ENCODE measurements at places on chromosomes 1 and 21. TPM values are rescaled to one million over a fixed set of nuclear protein-coding genes. Genes with fewer than 3 reads are reported as not detected.

DNA sequence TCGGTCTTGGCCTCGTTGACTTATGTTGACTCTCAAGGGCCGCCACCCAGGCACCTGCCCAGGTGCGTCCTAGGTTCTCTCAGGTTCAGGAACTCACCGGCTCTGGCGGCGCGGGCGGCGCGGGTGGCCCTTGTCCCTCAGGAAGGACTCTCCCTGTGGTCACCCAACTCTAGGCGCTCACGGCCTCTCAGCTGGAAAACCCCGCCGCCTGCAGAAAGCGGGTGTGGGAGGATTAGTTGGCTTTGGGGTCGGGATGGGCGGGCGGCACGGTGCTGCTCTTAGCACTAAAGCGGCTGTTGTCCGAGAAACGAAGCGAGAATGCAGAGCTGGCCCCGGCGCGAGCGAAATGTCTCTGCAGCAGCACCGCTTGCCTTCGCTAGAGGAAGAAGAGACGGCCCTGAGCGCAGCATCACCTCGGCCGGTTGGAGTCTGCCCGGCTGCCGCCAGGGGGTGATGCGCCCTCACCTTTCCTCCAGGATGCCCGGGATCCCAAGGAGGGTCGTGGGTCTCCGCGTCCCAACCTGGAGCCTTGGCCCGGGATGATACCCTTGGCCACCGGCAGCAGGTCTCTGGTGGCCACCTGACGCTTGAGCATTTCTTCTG lies 8.1 kb upstream of the TADA1 start:
- no peak for DNase-seq

The LRRC71 gene
- total RNA-seq = not detected

DNA sequence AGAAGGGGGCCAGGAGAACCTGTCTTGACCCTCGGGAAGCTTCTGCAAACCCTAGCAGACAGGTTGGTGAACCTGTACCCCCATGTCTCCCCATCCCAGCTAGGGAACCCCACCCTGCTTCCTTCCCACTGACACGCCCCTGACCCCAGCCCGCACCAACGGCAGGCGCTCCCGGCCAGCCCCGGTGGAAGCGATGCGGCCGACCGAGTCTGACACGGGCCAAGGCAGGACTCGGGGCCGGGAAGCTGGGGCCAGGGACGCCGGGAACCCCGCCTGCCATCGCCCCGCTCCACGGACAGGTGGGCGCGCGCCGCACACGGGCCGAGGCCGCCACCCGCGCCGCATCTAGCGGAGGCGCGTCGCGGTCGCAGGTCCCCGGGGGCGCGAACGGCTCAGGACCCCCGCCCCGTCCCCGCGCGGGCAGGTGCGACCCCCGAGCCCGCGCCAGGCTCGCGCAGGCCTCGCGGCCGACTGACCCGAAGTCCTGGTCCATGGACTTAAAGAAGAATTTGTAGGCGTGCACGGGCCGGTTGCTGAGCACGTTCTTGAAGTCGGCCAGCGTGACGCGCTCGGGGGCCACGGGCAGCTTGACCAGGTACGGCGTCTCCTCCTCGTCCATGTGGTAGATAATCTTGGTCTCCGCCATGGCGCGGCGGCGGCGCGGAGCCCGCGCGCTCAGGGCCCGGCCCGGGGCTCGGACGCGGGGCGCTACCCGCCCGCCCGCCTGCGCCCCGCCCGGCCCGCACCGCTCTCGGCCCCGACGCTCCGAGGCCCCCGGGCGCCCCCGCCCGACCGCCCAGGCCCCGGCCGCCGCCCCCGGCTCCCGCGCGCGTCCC lies 580 bp downstream of the DVL1 start:
- DNase-seq = peak; percentile 80

GRCh38 chr1:114660238-114660637 lies 9.6 kb downstream of the DENND2C start:
- no peak for DNase-seq

The SPRR2G gene
- not detected for total RNA-seq

The ANXA9 gene
- total RNA-seq = not detected

DNA sequence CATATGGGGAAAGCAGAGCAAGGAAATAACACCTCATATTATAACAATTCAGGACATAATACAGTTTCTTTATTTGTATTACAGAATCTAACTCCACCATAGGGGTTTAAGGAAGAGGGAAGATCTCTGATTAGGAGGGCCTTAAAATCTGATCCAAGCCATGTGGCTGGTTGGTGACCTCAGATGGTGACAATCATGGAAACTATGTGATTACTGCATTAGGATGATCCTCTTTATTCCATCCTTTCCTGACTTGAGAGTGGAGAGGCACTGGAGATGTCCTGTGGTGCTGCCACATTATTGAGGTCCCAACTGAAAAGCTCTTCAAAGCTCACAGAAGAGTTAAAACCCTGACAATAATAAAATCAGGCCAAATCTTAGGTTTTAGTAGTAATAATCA lies 168.1 kb upstream of the BEND5 start:
- DNase-seq = no peak

DNA sequence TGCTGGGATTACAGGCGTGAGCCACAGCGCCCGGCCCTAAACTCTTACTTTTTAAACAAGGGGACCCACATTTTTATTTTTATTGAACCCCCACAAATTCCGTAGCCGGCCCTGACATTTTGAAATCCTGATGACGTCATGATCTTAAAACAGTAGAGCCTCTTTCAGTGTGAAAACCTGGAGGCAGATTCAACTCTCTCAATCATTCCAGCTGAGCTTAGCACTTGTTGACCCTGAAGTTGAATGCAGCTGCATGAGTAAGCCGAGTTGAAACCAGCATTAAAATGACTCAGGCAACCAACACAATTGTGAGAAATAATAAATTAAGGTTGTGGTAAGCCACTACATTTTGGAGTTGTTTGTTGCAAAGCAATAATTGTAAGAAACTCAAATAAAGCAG lies 93.9 kb upstream of the ADGRL4 start:
- DNase-seq = no peak

DNA sequence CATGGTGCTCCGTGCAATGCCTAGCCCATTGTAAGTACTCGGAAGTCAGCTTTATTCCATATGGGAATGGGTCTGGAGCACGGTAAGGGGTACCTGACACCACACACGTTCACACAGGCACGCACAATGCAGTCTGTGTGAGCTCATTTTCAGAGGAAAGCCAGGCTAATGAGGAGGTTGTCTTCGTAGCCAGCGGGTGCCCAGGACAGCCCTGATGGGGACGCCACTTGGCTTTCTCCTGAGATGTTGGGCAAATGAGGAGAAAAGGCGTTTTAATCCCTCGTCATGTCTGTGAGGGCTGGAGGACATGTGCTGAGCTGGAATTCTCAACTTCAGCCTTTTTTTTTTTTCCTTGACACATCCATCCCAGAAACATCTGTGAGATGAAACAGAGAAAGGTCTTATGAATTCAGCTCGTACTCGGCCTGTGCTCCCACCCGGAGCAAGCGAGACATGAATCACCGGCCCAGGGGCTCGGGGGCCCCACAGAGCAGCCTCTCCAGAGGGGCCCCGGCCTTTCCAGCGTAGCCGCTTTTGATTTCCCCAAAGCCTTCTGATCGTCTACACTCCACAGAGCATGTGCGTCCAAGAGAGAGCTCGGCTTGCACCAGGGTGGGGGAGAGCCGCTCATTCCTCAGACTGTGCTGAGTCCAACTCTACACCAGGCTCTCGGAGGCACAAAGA lies 125.1 kb downstream of the EPHB2 start:
- no peak for DNase-seq

The TNFRSF1B gene
- 19.0 TPM for total RNA-seq

DNA sequence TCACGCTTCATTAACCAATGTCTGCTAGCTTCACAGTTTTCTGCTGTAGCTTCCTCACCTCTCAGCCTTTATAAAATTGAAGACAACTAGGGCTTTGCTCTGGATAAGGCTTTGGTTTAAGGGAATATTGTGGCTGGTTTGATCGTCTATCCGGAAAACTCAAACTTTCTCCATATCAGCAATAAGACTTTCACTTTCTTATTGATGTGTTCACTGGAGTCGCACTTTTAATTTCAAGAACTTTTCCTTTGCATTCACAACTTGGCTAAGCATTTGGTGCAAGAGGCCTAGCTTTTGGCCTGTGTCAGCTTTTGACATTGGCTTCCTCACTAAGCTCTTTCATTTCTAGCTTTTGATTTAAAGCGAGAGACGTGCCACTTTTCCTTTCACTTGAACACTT lies 12.9 kb downstream of the COA6 start:
- DNase-seq = no peak

The SYNC gene
- 24.7 TPM for total RNA-seq

DNA sequence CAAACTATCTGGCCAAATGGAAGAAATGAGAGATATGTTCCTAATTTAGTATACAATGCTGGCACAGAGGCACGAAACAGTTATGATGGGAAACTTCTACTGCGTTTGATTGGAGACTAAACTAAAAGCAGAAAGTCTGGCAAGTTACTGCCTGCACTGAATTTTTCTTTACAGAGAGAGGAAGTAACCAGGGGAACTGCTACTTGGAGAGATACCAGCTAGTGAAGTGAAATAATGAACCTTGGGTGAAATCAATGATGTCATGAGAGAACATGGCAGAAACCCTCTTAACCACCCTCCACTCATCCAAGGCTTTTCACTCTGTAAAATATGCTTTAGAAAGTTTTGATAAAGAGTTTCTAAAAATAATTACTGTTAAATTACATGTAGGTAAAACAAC lies 29.3 kb downstream of the NIBAN1 start:
- DNase-seq = no peak

- DNase-seq = no peak
Observed at GRCh38 chr21:25934771-25935224, 200.0 kb downstream of the GABPA start.

DNA sequence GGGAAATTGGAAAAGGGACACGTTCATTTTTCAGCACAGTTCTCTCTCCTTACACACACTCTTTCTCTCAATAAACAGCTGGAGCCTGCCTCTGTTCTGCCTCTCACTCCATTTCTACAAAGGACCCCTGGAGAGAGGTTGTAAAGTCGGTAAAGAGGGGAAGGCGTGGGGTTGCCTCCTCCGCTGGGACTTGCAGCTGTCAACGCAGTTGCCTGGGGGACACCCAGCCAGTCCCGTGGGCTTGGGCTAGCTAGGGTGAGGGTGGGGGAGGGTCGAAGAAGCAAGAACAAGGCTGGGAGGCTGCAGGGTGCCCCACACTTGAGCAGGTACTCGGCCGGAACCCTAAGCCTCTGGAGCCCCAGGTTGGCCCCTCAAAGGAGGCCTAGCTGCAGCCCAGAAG lies 27.6 kb downstream of the C1orf216 start:
- no peak for DNase-seq

- no peak for DNase-seq
Observed at GRCh38 chr1:185467122-185467521, 150.1 kb upstream of the IVNS1ABP start.

- DNase-seq = no peak
Observed at GRCh38 chr1:201552941-201553351, 14.0 kb downstream of the NAV1 start.

The CRYBG2 gene
- not detected for total RNA-seq

- DNase-seq = no peak
Observed at GRCh38 chr1:68308034-68308433, 75.7 kb upstream of the WLS start.

GRCh38 chr1:70495370-70495769 lies 84.3 kb downstream of the CTH start:
- no peak for DNase-seq

The CD1D gene
- 1.5 TPM for total RNA-seq

The COA6 gene
- total RNA-seq = 42.5 TPM

DNA sequence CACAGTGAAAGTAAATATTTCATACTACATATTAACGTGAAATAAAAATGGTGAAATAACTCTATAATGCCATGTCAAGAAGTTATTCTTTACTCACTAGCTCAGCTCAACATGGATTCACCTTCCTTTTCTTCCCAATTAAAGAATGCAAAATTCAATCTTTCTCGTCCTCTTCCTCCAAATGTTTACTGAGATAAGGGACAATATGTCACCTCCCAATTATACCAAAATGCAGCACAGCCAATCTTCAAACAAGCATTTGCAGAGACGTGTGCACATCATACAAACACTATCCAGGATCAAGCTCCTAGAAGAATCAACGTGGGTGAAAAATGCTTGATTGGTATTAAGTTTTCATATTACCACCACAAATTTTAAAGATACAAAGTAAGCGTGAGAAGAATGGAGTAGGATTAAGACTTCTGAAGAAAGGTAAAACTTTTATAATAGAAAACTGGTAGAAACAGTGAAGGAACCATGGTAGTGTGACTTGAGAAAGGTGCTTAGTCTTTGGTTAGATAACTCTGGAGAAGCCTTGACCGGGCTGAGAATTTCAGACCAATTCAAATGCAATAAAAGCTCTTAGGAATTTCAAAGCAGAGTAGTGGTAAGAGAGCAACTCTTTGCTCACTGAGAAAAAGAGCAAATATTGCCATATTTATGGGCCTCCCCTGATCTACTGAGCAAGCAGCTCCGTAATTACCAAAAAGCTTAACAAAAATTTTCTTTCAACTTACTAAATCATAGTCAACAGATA lies 7.2 kb downstream of the PTP4A2 start:
- no peak for DNase-seq

Data from Right ventricle myocardium inferior (tissue), 1 donor.